NCI-H1436 (cell line): ENCODE measurements at places on chromosomes 16 and 17.

- peak; percentile 59 for DNase-seq
Observed at GRCh38 chr17:28744104-28744971, 527 bp downstream of the TRAF4 start.

DNA sequence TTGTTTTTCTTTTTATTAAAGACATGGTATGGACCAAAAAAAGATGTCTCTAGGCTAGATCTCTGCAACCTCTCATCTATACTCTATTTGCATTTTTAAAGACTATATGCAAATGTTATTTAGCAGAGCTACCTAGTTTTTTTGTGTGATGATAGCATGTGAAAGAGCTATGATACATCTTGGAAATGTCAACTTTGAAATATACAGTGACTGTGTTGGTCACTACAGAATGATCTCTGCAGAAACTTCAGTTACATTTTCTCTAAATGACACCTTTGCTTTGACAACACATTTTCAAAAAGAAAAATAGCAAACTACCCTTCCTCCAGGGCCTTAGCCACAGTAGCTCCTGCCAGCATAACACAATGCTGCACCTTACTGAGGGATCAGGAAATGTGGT lies 86.6 kb downstream of the PRKCB start:
- DNase-seq: no peak

- DNase-seq: no peak
Observed at GRCh38 chr16:88532434-88533241, 37.6 kb upstream of the ZC3H18 start.

GRCh38 chr16:30092373-30093010 lies 768 bp upstream of the TBX6 start:
- DNase-seq: peak; percentile 76

DNA sequence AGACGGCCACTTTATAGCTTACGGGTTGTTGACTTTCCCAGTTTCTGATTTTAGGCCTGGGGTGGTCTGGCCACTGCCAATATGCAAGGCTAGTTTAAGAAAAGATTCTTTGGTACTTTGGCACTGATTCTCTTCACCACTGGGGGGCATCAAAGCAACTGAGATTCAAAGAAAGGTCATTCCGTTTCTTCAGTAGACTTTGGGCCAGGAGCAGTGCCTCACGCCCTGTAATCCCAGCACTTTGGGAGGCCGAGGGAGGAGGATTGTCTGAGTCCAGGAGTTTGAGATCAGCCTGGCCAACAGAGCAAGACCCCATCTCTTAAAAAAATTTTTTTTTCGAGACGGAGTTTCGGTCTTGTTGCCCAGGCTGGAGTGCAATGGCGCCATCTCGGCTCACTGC lies 53.0 kb downstream of the RPA1 start:
- DNase-seq: peak; percentile 16

GRCh38 chr17:39596543-39597267 lies 11.0 kb downstream of the NEUROD2 start:
- DNase-seq: no peak

- DNase-seq: peak; percentile 53
Observed at GRCh38 chr17:63476459-63476853, 405 bp upstream of the ACE start.

DNA sequence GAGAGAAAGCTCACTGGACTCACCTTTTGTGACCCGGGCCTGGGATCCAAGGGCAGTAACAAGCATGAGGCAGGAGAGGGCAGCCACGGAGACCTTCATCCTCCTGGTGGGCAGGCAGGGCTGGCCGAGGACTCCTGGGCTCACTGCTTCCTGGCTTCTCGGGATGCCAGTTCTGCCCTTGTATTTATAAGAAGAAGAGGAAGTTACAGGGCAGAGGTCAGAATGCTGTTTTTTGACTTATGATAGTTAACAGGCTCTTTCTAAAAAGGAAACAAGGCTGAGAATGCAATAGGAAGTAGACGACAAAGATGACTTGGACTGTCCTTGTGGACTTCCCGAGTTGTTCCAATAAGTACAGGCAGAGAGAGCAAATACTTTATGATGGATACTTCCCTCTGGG lies at the start of gene CCL23:
TSS of gene CCL23 (minus strand) at position 174 of the 400 bp plus-strand sequence. CDS start at position 99, 75 bp downstream.
- DNase-seq: no peak

GRCh38 chr16:88798772-88799455 lies 4.7 kb upstream of the CDT1 start:
- peak; percentile 80 for DNase-seq

- no peak for DNase-seq
Observed at GRCh38 chr17:62597920-62598319, 29.6 kb upstream of the MRC2 start.

DNA sequence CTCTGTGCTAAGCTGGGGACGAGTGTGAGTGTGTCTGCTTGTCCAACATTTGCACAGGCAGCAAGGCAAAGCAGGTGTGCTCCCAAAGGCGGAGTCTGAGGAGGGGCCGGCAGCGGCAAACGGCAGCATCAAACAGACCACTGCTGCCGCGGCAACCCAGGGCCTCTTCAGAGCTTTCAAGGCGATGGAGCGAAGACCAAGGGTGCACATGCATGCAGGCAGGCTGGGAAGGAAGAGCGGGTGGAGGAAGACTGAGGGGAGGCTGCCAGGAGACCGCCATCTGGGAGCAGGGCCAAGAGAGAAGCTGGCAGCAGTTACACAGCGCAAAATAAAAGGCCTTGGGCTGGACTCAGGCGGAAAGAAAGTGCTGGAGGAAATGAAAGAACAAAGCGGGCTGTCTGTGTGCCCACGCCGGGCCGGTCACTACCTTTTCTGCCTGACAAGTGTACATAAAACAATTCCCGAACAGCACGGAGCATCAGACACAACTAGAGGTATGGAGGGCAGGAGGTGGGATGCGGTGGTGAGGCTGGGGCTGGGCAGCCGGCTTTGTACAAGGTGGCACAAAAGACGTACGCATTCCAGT lies 8.5 kb downstream of the TIMM22 start:
- peak; percentile 27 for DNase-seq

DNA sequence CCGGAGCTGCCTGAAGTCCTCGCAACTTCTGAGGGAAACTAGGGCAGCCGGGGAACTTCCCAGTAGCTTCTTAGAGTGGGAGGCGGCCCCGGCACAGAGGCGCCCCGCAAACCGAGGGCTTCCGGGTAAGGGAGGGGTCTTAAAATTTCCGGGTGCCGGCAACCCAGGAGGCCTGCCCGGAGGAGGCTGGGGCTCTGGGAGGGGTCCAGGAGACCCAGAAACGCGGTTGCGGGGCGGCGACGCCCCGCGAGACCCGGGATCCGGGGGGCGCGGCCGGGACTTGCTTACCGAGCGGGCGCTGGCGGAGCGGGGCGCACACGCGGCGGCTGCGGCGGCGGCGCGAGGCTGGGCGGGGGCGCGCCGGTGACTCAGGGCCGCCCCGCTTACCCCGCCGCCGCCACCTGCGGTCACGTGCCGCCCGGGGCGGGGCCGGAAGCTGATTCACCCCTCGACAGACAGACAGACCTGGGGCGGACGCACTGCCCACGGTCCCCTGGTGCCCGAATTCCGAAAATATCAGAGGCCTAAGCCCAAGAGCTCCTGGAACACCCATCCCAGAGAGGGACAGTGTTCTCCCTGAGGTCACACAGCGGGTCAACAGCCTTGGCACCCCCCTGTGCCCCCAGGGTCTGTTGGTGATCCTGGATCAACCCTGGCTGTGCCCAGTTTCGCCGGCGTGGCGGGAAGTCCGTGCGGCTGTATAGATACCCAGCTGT lies at the start of gene FAM83G:
TSS of gene FAM83G (minus strand) at position 344 of the 716 bp plus-strand sequence. CDS start 723 bp downstream, outside the sequence.
- DNase-seq: peak; percentile 35

DNA sequence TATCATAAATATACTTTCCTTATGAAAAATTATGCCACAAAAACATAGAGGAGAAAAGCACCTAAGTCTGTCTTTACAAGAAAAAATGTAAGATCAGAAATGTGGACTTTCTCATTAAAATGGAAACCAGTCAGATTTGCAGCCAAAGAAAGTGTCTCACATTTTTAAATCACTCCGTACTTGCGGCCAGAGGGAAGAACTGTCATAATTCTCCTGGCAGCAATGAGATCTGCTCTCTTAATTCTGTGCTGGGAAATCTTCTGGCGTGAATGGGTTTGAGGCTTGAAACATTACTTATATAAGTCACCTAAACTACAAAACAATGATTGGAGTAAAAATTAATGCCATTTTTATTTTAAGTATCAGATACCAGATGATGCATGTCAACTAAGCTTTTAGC lies 10.7 kb downstream of the C16orf95 start:
- no peak for DNase-seq
